Upper lobe of right lung (tissue), 1 donor: ENCODE measurements at places on chromosomes 7 and 10. TPM values are rescaled to one million over a fixed set of nuclear protein-coding genes. Genes with fewer than 3 reads are reported as not detected.

GRCh38 chr7:17131060-17131345, 167.4 kb upstream of the AHR start:
- no peaks in the 10 kb centered on the region for H3K36me3 ChIP-seq
- H3K27me3 ChIP-seq: no peaks in the 10 kb centered on the region
- no peak overlapping the region for H3K27ac ChIP-seq
- H3K4me3 ChIP-seq: peak overlapping the region; percentile 17
- DNase-seq: no peak

GRCh38 chr7:51224811-51225595, 91.6 kb downstream of the COBL start:
- H3K27ac ChIP-seq: no peak overlapping the region
- H3K36me3 ChIP-seq: no peaks in the 10 kb centered on the region
- no peaks in the 10 kb centered on the region for H3K27me3 ChIP-seq

- no peak overlapping the region for H3K4me3 ChIP-seq
- peaks cover 15% of the 10 kb centered on the region for H3K4me1 ChIP-seq
- H3K36me3 ChIP-seq: peaks cover 36% of the 10 kb centered on the region
- no peak for DNase-seq
Observed at GRCh38 chr7:44395067-44395466, 69.7 kb upstream of the CAMK2B start.

- H3K27me3 ChIP-seq: no peaks in the 10 kb centered on the region
- no peak overlapping the region for H3K27ac ChIP-seq
- H3K36me3 ChIP-seq: no peaks in the 10 kb centered on the region
- no peaks in the 10 kb centered on the region for H3K4me1 ChIP-seq
- no peak for DNase-seq
- H3K4me3 ChIP-seq: no peak overlapping the region
Observed at GRCh38 chr10:116044801-116045248, 228.2 kb downstream of the GFRA1 start.

GRCh38 chr10:77613476-77614130, 24.0 kb downstream of the KCNMA1 start:
- no peaks in the 10 kb centered on the region for H3K36me3 ChIP-seq
- no peak overlapping the region for H3K4me3 ChIP-seq
- no peaks in the 10 kb centered on the region for H3K4me1 ChIP-seq
- H3K27me3 ChIP-seq: no peaks in the 10 kb centered on the region
- no peak for DNase-seq

Gene TEX47
- total RNA-seq: not detected

Gene INSIG1
- 90.7 TPM for total RNA-seq
